ENCODE measurements at places on chromosomes 2 and 18.

DNA sequence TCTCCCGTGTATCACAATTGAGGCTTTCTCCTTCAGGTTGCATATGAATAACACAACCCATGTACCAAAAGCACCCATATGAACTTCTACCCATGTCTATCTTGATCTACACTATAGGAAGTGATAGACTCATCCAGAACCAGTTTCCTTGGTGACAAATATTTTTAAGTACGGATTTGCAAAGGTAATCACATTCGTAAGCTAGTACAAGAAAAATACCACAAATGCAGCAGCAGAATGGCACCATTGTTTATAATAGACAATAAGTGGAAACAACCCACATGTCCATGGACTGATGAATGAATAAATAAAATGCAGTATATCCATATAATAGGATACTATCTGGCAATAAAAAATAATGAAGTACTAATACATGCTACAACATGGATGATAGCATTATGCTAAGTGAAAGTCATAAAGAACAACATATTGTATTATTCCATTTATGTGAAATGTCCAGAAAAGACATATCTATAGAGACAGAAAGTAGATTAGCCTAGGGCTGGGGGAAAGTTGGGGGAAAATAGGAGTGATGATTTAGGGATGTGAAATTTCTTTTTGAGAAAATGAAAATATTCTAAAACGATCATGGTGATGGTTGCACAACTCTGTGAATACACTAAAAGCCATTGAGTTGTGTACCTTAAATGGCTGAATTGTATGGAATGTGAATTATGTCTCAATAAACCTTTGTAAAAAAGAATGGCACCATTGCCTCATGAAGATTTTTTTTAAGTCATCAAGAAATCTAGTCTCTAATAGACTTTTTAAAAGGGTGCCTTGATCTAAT lies 3.4 kb upstream of the CCDC88A start:
- DNase-seq: no peak

- DNase-seq: no peak
Observed at GRCh38 chr2:175648577-175649063, 353.4 kb downstream of the LNPK start.

DNA sequence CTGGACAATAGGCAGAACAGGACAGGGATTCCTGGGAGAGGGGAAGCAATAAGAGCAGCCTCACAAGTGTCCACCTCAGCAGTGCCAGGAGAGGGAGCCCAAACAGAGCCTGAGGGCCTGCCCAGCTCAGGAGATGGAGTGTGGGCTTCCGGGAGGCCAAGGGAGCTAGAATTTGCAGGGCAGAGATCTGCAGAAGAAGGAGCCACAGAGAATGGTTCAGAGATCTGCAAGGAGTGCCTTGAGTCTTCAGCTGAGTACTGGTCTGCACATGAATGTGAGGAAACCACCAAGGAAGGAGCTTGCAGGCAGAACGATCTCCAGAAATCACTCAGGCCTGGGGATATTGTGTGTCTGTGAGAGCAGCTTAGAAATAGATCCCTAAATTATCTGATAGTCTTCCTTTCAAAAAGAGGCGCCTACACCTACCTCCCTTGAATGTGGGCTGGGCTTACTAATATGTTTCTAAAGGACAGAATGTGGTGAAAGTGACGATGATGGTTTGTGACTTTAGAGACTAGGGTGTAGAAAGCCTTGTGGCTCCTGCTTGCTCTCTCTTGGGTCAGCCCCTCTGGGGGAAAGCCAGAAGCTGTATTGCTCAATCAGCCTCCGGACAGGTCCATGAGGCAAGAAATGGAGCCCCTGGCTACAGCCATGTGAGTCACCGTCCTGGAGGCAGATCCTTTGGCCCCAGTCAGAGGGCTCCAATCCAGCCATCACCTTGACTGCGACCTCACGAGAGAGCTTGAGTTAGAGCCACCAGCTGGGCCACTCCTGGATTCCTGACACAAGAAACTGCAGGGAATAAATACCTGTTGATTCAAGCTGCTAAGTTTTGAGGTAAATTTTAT lies 7.6 kb upstream of the LPIN1 start:
- DNase-seq: no peak

DNA sequence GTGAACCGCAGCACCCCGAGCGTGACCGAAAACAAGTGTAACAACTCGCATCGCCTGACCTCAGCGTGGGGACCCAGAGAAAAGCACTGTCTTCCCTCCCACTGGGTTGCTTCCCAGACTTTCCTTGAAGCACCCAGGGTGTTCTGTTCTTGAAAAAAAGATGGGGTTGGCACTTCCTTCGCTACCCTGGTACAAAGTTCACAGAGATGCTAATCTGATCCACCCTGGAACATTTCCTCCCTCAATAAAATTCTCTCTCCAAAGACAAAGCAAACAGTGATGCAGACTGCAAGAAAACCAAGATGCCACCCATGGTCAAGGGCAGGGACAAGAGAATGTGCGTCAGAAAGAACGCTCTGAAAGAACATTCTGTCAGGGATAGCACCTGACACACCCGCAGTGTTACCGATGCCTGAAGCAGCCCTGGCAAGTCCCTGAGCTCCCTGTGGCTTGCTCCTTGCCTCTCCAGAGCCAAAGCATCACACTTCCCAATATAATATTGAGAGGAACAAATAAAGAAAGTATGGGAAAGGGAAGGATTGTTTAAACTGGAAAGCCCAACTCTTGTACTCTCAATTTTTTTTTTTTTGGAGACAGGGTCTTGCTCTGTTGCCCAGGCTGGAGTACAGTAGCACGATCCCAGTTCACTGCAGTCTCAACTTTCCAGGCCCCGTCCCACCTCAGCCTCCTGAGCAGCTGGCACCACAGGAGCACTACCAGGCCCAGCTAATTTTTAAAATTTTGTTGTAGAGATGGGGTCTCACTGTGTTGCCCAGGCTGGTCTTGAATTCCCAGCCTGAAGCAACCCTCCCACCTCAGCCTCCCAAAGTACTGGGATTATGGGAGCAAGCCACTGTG lies 70.7 kb downstream of the TBC1D8 start:
- DNase-seq: no peak

DNA sequence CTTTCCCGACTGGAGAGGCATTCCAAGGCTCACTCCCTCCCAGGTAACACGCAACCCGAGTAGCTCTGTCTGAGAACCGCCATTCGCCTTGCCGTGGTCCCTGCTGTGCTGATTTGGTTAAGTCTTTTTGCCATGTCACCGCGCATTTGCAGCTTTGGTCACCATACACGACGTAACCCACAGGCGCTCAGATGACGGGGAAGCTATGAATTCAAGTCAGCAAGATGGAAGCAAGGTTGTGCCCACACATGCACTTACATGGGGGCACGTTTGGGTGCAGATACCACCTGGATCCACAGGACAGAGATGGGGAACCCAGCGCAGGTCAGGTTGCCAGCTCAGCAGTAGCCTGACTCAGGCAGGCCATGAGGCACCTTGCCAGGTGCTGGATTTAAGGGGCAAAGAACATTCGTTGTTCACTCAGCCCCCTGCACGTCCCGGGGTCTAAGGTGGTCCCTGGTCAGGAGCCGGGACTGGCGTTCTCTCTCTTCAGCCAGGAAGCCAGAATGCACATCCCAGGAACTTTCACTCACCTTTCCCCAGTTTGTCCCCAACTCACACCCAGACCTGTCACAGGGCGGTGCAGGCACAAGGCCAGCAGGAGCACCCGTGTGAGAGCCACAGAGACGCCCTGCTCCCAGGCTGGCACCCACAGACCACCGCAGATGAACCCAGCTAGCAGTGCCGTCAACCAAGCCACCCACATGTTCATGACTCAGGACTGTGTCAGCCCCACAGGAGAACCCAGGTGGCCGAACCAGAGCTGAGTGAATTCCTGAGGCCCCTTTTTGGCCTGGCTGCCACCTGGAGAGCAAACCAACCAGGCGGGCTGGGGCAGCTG lies 19.9 kb downstream of the SNED1 start:
- DNase-seq: no peak

DNA sequence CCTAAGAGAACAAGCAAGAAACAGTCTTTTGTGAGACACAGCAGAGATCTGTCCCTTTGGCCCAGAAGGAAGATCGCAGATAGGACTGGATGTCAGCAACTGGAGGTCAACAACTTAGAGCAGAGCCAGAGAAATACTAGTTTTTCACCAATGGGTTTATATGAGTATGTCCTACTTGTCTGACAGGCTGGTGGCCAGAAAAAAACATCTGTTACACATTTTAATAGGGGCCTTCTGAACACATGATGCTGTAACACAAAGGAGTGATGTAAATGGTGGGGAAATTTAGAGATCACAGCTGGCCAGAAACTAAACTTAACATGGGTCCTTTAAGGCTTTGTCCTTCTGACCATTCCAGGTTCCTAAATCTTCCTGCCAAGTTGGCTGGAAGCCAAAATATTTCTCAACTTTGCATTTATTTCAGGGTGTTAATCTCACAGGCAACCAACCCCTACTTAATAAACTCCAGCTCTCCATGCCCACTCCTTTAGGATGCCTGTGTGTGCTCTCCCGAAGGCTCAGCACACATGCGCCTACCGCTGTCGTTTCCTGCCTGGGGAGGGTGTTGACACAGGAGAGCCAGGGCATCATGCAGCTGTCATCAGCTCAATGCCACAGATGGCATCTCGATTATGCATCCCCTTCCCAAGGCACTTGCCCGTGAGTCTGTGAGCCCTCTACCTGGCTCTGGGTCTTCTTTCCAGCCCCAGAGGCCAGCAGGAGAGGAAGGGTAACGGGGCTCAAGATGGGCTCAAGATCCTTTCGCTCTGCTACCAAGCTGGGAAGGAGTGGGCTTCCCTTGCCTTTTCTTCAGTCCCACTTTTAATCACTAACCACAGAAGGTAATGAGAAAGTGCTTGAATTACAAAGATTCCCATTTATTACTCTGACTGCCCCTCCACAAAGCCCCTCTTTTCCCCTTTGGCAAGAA lies 252.5 kb downstream of the ETAA1 start:
- DNase-seq: no peak

- DNase-seq: no peak
Observed at GRCh38 chr2:28400921-28401320, 8.3 kb downstream of the FOSL2 start.

- no peak for DNase-seq
Observed at GRCh38 chr2:36459725-36460137, 104.2 kb downstream of the CRIM1 start.

GRCh38 chr2:130826821-130827501 lies 9.8 kb upstream of the ARHGEF4 start:
- DNase-seq: no peak

DNA sequence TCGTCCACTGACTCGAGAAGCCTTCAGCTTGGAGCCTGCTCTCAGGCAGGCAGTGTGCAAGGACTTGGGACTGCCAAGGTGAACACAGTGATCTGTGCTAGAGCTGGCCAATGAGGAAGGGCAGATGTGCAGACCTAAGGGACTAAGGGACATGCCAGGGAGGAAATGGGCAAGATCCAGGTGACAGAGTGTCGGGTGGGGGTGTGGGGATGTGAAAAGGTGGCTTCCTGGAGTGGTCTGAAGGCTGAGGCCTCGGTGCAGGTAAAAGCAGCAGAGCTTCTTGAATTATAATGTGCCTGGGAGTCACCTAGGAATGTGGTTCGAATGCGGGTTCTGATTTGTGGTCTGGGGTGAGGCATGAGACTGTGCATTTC lies 42.0 kb downstream of the STEAP3 start:
- no peak for DNase-seq

DNA sequence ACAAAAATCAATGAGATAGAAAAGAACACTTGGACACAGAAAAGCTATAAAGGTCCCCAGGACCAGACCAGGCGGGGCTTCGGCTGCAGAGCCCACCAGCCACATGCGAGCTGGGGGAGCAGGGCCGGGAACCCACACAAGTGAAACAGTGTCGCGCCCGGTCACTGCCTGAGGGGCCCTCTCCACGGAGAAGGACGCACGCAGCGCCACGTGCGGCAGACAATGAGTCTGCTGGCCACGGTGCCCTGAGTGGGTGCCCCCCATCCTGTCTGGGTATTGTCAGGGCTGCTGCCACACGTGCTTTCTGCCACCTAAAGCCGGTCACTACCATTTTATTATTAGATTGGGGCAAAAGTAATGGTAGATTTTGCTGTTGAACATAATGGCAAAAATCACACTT lies 207.9 kb upstream of the HDAC4 start:
- no peak for DNase-seq

DNA sequence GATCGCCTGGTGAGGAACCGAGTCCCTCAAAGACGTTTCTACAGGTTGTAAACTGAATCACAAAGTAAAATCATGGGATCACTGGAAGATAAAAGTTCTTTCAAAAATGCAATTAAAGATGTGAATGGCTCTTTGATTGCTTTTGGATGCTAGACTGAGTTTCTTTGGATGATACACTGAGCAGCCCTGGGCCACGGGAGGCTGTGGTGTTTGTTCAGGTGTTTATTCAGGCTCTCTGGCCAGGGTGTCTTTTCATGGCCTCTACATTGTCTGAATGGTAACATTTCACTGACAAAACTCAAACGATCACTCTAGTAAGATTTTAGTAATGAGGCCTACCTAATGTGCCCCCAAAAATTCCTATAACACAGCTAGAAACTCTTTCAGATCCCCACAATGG lies 48.4 kb upstream of the SPATS2L start:
- no peak for DNase-seq

- no peak for DNase-seq
Observed at GRCh38 chr2:127660291-127660578, 14.3 kb downstream of the GPR17 start.
